Stimulated activated CD4-positive, alpha-beta T cell treated with anti-CD3 and anti-CD28 coated beads, TNF-alpha, amount 100 ng/mL, for 4 hours (primary cell): ENCODE measurements at places on chromosomes 4 and X.

DNA sequence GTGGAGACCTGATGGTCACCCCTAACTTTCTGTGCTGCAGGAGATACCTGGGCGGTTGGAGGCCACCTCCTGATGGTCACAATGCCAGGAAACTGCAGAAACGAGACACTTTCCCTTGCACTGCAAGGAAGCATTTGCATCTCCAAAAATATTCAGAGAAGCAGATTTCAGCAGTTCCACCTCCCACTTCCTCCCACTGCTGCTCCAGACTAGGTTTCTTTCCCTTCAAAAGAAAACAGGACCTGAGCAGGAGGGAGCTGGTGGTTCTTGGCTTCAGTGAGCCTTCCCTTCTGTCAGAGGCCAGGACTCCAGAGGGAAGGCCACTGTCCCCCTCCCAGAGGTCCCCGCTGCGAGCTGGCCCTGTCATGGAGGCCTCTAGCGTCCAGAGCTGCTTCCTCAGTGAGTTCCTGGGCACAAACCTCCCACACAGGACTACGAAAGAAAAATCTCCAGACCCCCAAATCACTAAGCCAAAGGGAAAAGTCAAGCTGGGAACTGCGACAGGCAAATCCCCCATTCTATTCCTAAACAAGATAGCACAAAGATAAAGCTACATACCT lies 35.9 kb downstream of the GPM6B start:
- no peak for DNase-seq

DNA sequence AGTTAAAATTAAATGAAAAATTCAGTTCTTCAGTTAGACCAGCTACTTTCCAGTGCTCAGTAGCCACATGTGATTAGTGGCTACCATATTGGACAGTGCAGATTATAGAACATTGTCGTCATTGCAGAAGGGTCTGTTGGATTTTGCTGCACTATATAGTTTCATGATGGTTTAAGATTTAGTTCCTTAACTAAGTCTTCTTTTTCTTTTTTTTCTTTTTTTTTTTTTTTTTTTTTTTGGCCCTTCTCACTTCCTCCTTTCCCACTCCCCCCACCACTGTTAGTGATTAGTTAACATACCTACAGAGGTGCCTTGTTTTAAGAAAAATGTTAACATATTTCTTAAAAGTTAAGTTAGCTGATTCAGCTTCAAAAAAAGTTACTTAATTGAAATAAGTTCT lies 9.0 kb downstream of the RAB9A start:
- no peak for DNase-seq

GRCh38 chr4:143512978-143513313 lies 556 bp upstream of the SMARCA5 start:
- DNase-seq: no peak

DNA sequence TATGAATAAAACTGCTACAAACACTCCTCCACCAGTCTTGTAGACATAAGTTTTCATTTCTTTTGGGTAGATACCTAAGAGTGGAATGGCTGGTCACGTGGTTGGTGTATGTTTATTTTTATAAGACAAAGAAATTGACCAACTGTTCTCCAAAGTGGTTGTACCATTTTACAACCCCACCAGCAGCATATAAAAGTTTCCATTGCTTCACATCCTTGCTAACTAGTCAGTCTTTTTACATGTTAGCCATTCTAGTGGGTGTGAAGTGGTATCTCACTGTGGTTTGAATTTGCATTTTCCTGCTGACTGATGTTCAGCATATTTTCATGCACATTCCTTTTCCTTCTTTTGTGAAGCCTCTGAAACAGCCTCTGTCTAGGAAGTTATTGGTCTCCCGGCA lies 76.2 kb upstream of the ADGRG2 start:
- DNase-seq: no peak

- DNase-seq: no peak
Observed at GRCh38 chr4:23942471-23942870, 52.6 kb upstream of the PPARGC1A start.

DNA sequence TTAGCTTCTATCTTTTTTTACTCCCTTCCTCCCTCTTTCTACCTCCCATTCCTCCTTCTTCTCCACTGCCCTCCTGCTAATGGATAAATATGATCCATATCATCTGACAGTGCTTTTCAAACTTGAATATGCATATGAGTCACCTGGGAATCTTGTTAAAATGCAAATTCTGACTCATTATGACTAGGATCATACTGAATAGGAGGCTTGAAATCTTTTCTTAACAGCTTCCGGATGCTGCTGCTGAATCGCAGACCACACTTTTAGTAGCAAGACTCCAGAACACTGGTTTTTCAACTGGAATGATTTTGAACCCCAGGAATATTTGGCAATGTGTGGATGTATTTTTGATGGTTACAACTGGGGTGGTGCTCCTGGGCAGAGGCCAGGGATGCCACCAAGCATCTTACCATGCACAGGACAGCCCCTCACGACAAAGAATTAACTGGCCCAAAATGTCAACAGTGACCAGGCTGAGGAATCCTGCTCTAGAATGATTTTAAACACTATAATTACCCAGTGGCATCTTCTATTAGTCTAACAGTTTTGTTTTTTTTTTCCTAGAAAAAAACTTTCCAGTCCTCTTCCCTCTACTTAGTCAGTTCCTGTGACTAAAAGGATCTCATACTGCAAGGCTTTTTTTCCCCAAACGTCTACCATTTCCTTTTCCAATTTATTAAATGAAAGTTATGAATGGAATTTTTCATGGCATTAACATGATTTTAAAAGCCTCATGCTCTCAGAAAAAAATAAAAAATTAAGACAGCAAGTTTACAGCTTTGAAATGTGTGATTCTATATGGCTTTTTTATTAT lies 10.6 kb upstream of the PYURF start:
- no peak for DNase-seq

DNA sequence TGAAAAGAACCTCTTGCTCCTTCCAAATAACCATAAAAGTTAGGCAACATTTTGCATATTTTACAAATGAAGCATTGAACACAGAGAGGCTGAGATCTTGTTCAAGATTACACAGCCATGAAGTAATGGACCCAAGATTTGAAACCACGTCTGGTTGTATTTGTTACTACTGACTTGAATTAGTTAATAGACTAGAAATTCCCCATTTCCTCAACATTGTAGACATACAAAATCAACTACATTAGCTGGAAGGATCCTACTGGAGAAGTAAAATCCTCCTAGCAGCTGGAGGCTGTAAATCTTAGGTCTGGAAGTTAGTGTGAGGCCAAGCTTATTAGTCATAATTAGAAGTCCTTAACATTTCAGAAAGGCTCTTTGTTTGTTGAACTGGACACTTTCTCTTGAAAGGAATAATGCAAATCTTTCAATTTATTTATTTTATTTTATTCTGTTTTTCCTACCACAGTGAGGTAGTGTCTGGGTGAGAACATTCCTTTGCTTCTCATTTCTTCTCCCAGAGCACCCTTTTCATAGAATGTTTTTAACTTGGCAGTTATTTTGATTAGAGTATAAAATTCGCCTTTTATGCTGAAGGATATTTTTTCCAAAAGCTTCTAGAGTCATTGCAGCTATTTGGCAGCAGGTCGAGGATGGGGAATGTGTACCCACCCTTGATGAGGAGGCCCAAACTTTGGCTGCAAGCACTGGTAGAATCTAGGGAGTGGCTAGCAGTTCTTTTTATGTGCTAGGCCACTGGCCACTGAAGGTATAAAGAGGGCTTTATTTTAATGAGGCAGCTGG lies 62.0 kb upstream of the CLNK start:
- no peak for DNase-seq

DNA sequence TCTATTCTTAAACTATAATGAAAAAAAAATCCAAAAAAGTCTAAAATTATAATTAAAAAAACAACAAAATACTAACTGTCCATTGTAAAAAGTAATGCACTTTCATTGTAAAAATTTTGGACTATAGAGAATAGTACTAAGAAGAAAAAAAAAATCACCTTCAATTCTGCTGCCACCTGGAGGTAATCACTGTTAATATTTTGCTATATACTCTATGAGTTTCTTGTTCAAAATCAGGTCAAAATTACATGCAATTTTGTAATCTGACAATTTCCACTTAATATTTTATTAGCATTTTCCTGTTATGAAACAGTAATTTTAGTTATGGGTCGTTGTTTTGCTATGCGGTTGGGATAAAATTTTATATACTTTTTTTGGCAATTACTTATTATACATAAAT lies 62.0 kb downstream of the HTT start:
- DNase-seq: no peak

DNA sequence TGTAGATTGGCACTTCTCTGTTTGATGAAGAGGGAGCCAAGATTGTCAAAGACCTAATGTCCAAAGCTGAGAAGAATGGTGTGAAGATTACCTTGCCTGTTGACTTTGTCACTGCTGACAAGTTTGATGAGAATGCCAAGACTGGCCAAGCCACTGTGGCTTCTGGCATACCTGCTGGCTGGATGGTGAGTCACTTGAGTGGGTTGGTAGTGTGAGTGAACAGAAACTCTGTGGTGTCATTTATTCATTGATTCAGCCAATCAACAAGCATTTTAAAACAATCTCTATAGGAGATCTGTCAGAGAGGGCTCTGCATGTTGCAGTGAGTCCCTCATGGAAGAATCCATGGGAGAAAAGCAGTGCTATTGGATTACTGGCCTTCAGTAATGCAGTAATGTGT lies 16.3 kb downstream of the TAF9B start:
- no peak for DNase-seq

GRCh38 chr4:151673908-151674520 lies 86.8 kb downstream of the GATB start:
- no peak for DNase-seq

DNA sequence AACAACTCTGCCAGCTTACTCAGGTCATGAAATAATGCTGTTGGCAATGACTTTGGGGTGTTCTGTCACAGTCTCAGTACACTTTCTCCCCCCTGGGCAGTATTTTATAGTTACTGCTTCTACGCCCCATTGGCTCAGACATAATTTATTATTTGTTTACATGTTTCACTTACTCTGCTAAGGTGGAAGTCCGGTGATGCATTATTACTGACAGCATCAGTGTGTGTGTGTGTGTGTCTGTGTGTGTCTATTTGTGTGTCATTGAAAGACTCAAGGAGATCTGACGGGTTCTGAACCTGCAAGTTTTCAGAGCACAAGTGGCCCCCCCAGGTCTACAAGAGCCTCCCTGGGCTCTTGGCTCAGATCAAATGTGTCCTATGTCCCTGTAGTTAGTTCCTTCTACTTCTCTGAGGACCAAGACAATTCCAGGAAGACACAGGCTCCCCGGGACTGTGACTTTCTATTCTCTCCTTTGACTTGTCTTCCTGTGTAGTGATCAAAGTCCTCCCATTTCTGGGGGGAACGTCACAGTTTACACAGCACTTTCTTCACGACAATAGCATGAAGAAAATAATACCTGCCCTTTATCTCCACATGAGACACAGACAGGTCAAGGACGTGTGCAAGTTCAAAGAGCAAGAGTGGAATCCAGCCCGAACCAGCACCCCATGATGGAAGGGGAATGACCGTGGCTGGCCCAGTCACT lies 283.7 kb upstream of the GATB start:
- DNase-seq: no peak

- DNase-seq: no peak
Observed at GRCh38 chr4:16386711-16387320, 160.5 kb upstream of the TAPT1 start.

DNA sequence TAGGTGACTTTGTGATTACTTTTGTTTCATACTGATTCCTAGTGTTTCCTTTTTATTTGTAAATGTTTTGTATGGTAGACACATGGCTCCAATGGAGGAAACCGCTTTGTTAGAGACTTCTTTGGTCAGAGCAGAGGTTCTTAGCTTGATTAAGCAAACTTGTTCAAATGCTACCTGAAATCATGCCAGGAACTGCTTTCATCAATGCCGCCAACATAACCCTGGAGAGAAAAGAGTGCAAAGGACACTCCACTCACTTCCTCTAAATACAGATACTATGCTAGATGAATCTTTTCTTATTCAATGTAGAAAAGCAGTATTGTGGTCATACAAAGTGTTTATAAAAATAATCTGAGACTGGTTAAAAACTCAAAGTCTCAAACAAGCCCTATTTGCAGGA lies 25.7 kb upstream of the COX7B2 start:
- no peak for DNase-seq

DNA sequence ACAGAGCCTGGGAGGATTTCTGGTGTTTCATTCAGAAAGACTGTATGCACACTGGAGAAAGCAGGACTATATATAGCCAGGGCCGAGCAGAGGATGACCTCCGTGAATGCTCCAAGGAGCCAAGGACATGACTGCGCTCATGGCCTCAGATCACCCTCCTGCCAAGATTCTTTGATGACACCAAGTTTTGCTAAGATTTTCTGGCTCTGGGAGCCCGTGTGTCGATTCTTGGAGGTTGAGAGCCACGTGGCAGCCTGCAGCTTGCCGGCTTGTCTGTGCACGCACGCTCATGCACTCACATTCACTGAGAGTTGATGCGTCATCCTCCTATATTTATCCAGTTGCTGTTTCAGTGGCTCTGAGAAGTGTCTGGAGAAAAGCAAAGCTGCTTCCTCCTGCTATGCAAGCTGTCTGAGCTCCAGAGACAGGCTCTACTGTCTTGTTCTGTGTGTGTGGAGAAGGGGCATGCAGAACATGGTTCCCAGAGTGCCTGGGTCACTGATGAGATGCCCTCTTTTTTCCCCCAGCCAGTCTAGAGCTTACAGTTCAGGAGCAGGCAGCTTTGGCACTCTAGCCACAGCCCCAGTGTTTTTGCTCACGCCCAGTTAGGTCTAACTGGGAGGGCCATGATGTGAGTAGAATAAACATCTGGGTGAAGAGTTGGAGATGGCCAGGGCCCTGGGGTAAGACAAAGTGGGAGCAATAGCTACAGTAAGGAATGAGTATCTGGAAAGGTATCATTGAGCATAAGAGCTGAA lies 64.9 kb upstream of the SCOC start:
- DNase-seq: no peak

DNA sequence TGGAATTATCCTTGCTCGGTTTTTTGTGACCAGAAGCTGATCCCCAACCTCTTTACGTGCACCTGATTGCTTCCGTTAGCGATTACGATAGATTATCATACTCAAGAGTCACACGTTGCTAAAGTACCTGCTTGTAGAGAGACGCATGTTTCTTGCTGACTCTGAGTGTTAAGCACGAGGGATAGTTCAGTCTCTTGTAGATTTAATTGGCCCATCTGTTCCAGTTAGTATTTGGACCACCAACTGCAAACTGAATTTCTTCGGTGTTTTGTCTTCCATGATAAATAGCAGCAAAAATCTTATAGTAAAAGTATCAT lies 516 bp upstream of the COX18 start:
- no peak for DNase-seq
